ENCODE measurements at places on chromosomes 7 and 10.

- DNase-seq, result no peak
Measured at GRCh38 chr7:111137296-111138192, 46.6 kb downstream of the LRRN3 start.

- no peak for DNase-seq
Measured at GRCh38 chr10:2121929-2122328, 384.6 kb upstream of the ADARB2 start.

- DNase-seq, result no peak
Measured at GRCh38 chr7:15326044-15326644, 235.7 kb downstream of the AGMO start.

- no peak for DNase-seq
Measured at GRCh38 chr10:113530476-113530875, 22.4 kb upstream of the HABP2 start.

GRCh38 chr10:84177541-84178141 is 4.0 kb downstream of the GPR15LG start:
- no peak for DNase-seq

DNA sequence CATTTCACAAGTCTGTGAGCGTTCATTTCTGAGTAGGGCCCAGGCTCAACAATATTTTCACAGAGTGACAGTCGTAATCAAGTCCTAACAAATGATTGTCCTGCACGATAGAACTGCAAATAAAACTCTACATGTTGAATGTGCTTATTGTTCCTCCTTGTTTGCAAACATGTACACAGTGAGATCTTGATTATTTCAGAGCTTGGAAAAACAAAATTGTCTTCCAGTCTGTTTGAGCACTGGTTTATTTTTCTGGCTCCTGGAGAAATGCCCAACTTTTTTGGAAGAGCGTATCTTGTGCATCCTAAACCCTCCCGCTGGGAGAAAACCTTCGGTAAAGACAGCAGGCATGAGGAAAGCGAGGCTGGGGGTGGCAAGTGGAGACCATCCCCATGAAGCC is 91.1 kb downstream of the TEX36 start:
- no peak for DNase-seq

DNA sequence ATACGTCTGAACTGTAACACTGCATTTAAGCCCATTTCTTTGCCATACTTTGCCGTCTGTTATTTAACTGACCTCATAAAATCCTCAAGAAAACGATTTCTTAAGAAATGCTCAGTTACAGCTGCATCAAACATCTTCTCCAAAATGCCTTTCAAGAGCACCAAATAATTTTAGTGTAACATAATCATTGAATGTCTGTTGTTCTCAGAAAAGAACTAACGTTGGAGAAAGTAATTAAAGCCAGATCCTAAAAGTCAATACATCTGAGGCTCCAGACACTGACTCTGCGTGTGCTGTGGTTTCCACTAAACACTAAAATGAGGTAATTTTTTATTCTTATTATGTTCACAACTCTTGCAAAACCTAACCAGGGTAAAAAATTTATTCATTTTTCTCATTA is 63.7 kb upstream of the LRRC17 start:
- no peak for DNase-seq

Data from endothelial cell (in vitro differentiated cells).